COLO829 (cell line): ENCODE measurements at places on chromosomes 4 and X.

DNA sequence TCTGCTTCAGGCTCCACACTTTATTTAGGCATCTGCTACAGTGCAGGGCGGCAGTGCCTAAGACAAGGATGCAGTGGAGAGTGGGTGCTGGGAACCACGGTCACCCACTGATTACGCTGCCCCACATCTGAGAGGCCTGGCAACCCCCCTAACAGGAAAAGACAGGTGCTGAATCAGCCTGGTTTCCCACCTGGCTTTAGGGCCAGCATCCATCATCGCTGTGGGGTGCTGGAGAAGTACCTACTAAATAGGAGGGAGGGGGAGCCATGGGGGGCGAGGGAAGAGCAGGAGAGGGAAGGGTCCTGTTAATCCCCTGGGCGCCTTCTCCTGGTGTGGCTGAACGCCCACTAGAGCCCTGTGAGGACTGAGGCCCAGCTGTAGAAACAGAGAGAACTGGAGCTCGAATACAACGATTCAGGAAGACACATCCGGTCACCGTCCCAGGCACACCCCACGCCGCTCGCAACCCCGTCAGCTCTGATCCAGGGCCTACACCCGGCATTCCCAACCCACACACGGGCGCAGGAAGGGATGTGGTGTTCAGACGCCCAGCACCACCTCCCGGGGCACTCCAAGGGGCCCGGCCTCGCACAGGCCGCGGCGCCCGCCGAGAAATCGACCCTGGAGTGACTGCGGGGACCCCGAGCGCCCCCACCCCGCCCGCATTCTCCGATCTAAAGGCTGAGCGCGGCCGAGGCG is 554 bp downstream of the DCTD start:
- DNase-seq: no peak

DNA sequence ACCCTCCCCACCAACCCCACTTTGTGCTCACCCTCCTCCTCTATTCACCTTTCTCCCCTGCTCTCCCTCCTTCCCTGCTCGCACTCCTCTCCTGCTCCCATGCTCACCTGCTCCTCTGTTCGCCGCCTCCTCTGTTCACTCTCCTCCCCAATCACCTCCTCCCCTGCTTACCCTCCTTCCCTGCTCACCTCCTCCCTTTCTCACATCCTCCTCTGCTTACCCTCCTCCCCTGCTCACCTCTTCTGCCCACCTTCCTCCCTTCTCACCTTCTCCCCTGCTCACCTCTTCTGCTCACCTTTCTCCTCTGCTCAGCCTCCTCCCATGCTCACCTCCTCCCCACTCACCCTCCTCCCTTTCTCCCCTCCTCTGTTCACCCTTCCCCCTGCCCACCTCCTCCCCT is 357.2 kb downstream of the UNC5C start:
- DNase-seq: no peak

DNA sequence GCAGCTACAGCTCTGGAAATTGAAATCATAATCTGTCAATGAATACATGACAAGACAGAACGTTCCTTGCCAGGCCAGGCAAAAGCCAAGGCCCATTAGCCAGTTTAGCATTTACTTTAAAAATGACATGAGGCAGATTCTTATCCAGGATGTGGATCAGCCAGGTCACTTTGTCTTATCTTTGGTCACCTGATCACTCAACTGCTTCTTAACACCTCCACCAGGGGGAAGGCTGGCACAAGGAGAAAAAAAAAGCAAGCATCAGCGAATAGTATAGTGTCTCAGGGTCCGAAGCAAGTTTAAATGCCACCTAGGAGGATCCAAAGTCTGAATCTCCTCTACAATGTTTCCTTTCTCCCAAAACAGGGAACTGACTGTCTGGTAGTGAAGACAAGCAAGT is 18.8 kb downstream of the ATP1B4 start:
- DNase-seq: peak; percentile 17

- DNase-seq: no peak
These were observed 1.3 kb downstream of the TBL1X start for GRCh38 chrX:9466124-9466495.

DNA sequence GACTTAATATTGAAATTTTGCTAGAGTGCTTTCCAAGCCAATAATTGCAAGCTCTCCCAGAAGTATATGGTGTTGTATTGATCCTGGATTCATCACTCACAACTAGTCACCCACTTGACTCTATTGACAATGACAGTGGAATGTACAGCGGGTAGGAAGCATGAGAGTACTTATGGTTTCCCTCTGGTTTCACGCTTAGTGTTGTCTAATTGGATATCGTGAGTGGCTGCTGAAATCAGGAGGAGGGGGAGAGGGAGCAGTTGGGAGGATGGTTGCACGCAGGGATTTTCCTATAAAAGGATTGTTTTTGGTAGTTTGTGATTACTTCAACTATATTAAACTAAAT is 1819.5 kb upstream of the TENM3 start:
- no peak for DNase-seq

DNA sequence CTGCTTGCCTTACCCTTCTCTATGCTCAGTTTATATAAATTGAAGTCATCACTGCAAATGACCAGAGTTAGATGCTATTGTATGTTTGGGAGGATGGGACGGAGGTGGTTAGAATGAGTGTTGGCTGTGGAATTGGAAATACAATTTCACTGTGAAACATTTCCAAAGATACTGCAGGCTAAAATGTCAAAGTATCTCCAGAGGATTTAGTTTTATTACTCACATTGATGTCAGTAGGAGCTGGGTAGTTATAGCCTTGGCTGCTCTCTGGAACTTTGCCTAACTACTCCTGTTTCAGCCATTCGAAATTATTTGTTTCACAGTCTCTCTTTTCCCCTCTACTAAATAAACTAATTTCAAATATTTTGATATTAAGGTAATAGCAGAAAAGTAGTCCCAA is 92.6 kb upstream of the PPP3CA start:
- DNase-seq: no peak

- no peak for DNase-seq
These were observed 238.5 kb upstream of the PGRMC2 start for GRCh38 chr4:128525992-128526630.

GRCh38 chr4:134650461-134650860 is 448.9 kb upstream of the PABPC4L start:
- DNase-seq: no peak

DNA sequence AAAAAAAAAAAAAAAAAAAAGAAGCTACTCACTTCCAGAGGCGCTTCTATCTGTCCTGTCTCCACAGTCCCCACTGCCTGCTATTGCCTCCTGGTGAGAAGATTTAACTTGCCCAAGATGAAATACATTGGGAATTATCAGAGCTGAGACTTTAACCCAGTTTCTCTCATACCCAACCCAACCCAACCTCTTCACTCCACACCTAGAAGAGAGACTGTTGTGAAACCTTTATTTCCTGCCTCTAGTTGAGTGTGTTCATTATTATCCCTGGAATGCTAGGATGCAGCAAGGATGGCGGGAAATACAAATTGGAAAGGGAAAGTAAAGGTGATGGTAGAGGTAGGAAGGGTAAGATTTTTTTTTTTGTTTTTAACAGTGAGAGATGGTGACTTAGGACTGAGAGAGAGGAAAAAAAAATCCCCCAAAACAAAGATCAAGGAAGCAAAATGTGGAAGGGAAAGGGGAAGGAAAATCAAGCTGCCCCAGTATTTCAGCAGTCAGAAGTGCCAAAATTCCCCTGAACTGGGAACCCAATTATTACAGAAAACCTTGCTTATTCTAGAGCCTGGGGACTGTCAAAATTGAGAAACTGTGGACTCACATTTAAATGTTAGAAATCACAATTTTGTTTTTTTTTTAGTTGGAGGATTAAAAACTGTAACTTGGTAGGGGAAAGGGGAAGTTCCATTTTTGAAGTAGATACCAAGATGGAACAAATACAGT is 253.0 kb downstream of the PTTG2 start:
- no peak for DNase-seq

- DNase-seq: no peak
These were observed 163.3 kb downstream of the PTCHD1 start for GRCh38 chrX:23497919-23498318.

- no peak for DNase-seq
These were observed 1060.8 kb downstream of the FAT4 start for GRCh38 chr4:126375462-126376054.

GRCh38 chr4:52407545-52407944 is 251.6 kb downstream of the USP46 start:
- peak; percentile 19 for DNase-seq

DNA sequence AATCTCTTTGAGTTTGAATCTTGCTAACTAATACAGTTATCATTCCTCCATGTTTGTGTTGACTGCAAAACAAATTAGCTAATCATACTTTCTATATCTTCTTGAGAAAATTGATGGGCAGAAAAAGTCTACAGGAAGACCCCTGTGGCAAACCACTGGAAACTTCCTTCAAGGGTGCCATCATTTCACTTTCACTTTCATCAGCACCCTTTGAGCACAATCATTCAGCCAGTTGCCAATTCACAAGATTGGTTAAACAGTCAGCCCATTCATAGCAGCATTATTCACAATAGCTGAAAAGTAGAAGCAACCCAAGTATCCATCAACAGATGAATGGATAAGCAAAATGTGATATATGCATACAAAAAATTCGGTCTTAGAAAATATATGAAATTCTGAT is 101.5 kb downstream of the CCDC160 start:
- no peak for DNase-seq

GRCh38 chrX:50609796-50610195 is 139.2 kb upstream of the DGKK start:
- DNase-seq: no peak

DNA sequence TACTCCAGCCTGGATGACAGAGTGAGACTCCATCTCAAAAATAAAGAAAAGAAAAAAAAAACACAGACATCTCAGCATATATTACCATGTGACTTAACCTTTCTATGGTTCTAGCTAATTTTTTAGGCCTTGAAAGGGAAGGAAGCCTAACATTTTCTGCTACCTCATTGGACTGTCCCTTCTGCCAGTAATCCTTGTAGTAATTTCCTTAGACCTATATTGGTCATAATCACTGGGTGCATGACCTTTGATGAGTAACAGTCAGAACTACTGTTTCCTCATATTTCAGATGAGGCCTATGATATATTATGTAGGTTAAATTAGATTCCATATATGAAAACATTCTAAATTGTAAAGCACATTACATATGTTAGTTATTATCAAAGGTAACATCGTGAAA is 9.6 kb downstream of the XIAP start:
- DNase-seq: no peak

GRCh38 chr4:137748616-137749015 is 216.3 kb upstream of the PCDH18 start:
- DNase-seq: no peak

- DNase-seq: no peak
These were observed 13.3 kb downstream of the TFE3 start for GRCh38 chrX:49029876-49030275.

DNA sequence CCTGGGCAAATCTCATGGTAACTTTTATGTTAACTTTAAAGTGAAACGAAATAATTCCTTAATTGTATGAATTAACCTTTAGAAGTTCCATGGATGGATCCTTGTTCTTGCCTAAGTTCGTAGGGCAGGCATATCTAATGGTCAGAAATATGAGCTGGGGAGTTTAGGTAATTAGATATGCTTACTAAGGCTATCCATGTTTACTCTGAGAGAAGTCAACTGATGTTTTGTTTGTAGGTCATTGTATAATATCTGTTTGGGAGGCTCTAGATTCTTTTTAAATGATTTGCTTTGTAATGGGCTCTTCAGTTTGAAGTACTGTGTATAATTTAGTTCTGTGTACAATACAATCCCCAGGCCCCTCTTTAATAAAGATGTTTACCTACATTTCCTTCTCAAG is 117.0 kb downstream of the DCK start:
- DNase-seq: no peak
